ENCODE measurements at places on chromosomes 3 and 15.

GRCh38 chr15:25249236-25250010 lies 189.4 kb downstream of the UBE3A start:
- no peak for DNase-seq

- DNase-seq = no peak
Observed at GRCh38 chr3:130504701-130505100, 12.3 kb upstream of the COL6A6 start.

DNA sequence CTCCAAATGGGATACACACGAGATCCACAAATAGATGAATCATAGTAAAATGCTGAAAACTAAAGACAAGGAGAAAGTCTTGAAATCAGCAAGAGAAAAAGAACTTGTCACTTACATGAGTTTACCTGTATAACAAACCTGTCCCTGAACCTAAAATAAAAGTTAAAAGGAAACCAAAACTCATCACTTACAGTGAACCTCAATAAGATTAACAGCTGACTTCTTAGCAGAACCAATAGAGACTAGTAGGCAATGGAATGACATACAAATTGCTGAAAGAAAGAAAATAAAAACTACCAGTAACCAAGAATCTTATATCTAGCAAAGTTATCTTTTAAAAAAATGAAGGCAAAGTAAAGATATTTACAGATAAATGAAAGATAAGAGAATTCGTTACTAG lies 27.4 kb downstream of the SEC22A start:
- DNase-seq = no peak

GRCh38 chr3:17110660-17111396 lies 226.1 kb downstream of the PLCL2 start:
- no peak for DNase-seq

- DNase-seq = no peak
Observed at GRCh38 chr3:78900426-78900825, 867.4 kb downstream of the ROBO1 start.

DNA sequence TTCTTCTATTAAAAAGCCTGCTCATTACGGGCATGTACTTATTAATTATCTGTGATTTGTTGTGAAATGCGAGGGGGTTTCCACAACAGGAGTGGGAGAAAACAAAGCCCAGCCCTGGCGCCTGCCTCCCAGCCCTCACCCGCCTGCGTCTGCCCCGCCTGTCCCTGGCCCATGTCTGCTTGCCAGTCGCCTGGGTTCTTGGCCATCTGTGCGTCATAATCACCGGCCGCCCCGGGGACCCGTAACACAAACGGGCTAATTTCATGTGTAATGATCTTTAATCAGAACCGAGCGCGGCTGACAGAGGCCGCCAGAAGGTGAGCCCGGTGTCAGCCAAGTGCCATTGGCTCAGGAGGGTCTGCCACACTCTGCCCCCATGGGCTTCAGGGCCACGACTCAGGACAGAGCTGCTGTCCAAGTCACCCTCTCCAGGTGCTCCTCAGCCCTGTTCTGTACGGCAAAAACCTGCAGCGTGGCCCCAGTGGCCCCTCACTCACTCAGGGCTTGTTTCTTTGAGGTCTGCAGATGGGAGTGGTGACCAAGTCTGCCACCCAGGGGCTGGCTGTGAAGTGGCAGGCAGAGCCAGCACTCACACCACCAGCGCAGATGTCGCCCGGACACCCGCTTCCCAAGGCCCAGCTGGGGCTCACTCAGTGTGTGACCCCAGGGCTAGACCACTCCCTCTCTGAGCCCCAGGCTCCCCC lies 28.8 kb upstream of the TMEM115 start:
- no peak for DNase-seq

- DNase-seq = peak; percentile 33
Observed at GRCh38 chr15:85289677-85290365, 90.6 kb upstream of the AKAP13 start.

DNA sequence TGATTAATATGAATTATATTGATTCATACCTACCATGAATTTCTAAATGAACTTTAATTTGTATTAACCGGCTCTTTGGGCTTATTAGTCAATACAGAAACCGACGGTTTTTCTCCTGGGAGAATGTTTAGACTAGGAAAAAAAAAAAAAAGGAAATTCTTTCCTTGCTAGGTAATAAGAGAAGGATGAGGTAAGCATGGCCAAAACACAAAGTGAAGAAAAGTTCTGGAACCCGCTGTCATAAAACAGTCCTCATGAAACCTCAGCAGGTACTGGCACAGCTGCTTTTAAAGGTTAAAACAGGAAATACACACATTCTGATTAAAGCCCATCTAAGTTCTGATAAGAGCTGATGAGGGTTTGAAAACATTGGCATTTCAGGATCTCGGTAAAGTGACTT lies 30.8 kb upstream of the PSTPIP1 start:
- DNase-seq = no peak

GRCh38 chr3:16604433-16604832 lies 790 bp downstream of the DAZL start:
- no peak for DNase-seq

DNA sequence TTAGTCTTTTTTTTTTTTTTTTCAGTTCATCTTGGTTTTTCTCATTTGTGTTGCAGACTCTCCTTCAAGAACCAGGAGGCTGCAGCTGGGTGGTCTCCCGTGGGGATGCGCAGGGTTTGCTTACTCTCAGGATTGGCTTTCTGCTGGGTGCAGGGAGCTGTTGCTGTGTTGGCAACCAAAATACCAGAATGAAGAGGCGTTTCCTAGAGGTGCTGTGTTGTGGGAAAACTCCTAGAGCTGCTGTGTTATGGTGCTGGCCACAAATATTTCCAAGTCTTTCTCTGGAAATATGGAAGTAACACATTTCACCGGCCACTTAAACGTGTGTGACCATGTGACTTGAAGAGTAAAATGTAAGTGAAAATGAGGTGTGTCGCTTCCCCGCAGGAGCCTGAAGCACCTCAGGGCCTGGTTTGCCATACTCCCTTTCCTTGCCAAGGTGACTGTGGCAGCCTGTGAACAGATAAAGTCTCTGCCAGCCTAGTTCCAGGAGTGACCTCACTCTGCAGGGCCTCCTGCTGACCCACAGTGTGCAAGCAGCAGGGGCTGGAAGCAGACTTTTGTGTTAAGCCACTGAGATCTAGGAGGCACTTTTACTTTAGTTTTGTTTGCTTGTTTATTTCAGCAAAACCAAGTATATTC lies 258.9 kb downstream of the ADAMTS17 start:
- DNase-seq = no peak

Measured in CD4-positive, alpha-beta T cell treated with Interleukin-12 subunit alpha and Interleukin-12 subunit beta, for 1 hour (primary cell).